ENCODE measurements at places on chromosomes 12 and 14.
A peak's percentile ranks its signal among the peaks of the same experiment; 100 is the strongest.

DNA sequence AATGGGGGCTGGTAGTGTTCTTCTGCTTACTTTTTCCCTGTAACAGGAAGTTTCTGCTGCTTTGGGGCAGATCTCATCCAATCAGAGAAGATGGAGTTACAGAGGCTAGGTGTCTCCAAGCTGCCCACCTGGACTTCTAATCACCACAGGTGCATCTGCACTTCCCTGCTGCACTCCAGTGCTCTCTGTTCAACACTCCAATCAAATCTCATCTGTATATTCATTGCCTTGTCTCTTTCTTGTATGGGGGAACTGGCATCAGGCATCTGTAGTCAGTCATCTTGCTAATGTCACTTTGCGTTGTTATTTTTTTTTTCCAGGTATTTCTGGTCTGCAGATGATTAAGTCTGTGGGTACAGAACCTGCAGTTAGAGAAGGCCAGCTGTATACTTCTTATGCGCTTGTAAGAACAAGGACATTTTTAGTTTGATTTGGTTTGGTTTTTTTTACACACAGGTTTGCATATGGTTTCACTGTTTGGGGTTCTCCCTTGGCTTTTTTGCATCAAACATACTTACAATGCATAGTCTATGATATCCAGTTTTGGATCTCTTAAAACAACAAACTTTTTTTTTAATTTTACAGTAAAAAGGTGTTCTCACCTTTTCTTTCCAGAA is 116.0 kb downstream of the METTL25 start:
- no peak for DNase-seq

GRCh38 chr12:30414507-30414906 is 281.2 kb downstream of the IPO8 start:
- DNase-seq = no peak

DNA sequence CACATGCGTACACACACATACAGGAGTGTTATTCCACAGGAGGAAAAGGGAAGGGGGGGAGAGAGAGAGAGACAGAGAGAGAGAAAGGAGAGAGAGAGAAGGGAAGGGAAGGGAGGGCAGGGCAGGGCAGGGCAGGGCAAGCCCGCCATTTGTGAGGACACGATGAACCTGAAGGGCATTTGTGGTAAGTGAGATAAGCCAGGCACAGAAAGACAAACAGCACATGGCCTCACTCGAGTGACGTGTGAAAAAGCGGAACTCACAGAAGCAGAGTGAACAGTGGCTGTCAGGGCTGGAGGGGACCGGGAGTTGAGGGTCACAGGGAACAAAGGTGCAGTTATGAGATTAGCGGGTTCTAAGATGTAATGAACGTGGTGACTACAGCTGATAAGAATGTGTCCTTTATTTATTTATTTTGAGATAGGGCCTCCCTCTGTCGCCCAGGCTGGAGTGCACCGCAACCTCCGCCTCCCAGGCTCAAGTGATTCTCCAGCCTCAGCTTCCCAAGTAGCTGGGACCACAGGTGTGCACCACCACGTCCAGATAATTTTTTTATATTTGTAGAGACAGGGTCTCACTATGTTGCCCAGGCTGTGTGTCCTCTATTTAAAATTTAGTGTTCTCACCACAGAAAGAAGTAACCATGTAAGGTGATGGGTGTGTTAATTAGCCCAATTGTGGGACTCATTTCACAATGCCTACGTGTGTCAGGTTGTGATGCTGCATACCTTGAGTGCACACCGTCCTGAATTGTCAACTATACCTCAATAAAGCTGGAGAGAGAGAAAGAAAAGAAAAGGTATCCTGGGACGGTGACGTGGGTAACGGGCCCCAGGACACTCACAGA is 18.7 kb upstream of the FBRSL1 start:
- no peak for DNase-seq

DNA sequence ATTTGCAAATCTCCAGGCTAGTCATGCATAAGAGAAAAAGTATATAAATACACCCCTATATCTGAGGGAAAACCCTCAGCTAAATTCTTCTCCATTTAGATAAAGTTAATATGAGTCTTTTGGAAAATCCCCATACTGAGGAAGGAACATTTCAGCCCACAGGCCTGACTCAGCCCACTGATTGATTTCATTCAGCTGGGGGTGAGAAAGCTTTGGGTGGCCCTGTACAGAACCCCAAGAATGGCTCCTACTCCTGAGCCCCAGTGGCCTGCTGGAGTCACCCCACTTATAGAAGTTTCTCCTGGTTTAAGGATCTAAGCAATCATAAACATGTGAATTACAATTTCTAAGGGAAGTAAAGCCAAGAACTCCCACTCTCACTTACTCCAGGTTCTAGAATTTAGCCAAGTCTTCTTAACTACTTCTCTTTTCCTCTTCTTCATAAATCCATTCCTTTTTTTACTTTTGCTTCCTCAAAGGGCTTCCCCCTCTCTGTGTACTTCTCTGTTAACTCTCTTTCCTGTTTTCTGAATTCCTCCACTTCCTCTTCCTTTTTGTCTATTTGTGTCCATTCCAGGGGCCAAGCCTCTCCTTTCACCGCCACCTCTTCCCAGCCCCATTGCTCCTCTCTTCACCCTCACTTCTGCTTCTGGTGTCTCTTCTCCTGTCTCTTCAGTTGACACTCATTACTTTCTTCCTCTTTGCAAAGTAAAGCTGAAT is 21.0 kb downstream of the RTN1 start:
- no peak for DNase-seq

DNA sequence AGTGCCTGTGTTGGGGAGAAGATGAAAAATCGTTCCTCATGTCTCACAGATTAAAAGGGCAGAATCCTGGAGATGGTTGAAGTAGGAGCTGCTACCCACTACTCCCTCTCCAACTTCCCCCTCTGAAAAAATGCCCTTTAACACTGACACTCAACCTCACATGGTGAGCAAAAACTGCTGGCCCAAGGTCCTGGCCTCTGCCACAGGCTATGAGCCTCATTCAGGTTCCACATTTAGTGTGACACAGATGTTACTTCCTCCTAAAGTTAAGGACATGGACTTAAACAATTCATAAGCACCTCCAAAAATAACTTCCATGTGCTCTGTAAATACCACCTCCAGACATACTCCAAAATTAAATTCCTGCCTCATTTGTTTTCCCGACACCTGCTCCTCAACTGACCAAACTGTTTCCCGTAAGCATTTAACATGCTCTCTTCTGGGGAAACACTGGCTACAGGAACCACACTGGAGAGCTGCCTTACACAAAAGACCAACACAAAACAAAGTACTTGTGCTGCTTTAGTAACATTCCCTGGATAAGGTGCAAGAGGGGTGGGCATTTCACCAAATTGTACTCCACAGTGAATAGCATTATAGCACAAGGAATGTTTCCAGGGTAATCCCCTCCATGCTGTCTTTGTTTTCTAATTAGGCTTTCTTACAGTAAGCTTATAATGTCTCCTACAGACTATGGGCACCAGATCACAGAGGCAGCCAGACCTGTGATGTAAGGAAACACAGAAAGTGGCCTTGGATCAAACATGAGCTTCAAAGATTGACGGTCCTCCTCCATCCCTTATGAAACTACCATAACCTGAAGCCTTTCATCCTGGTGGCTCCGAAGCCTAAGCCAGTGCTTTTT is 57.0 kb downstream of the PHLDA1 start:
- DNase-seq = no peak

DNA sequence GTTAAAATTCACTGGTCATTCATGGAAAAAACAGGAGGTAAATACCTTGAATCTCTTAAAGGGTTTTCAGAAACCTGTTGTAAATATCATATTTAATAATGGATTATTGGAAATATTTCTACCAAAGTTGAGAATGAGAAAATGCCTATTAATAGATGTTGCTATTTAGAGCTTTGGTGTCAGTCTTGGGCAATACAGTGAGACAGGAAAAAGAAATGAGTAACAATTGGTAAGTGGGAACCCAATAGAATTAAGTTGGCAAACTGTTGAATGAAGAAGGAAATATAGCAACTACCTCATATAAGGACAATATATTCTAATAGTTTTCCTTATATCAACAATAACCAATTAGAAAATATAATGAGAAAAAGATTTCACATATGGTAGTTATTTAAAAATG is 78.0 kb downstream of the ATF7IP start:
- DNase-seq = no peak

GRCh38 chr12:611721-612120 is 51.5 kb downstream of the NINJ2 start:
- no peak for DNase-seq

- DNase-seq = no peak
Observed at GRCh38 chr14:91996948-91997371, 42.9 kb downstream of the TRIP11 start.

DNA sequence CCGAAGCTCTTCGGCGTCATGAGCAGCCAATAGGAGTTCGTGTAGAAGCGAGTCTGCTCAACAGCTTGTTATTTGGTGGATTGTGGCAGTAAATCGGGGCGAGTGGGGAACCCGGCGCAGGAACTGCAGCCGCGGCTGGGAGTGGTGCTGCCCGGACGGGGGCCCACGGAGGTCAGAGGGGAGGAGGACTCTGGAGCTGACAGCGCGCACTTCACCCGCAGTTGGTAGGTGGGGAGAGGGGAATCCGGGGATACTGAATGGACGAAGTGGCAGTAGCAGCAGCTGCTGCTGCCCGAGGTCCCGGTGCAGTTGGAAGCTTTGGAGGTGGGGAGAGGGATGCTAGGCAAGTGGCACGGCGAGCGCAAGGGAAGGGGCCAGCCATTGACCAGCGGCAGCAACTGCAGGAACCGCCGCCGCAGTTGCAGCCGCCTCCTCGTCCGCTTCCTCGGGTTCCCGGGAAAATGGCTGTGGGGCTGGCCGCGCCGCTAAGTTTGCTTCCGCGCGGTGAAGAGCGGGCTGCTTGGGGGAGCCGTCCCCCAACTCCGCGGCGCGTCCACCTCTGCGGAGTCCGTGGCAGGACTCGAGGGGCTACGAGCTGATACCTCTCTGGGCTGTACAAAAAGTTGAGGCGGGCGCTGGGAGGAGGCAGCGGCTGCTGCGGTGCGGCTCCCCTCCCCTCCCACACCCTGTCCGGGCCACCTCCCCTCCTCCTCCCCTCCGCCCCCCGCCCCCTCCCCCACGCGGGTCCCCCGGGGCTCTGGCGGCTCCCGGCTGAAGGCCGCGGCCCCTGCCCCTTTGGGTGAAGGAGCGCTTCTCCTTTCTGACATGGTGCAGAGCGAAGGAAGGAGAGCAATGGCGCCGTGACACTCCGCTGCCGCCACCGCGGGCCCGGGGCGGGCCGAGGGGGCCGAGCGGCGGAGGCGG is at the start of gene ARID4A:
Gene ARID4A, plus strand, starts transcription at position 79 of the 924 bp plus-strand sequence. CDS start 1,300 bp downstream, outside the sequence.
- DNase-seq = peak; percentile 64

DNA sequence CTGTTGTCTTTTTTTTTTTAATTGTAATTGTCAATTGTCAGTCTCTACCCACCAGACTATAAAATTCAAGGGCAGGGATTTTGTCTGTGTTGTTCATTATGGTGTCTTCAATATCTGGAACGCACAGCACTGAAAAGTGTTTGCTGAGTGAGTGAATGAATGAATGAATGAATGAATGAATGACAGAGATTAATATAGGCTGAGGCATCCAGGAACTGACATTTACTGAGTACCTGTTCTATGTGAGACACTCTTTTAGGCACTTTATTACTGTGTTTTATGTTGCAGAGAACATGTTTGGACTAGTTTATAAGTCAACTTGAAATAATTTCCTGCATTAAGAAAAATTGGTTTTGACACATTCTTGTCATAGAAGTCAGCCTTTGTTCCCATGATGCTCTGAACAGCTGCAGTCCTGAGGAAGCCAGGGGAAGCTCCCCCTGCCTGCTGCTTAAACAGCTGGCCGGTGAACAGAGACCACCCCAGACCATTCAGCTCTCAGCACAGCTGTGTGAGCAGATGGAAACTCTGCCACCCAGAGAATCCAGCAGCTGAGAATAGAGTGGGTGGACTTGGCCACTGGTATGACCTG is 160.7 kb upstream of the CCND2 start:
- no peak for DNase-seq

- no peak for DNase-seq
Observed at GRCh38 chr14:74988131-74988530, 14.6 kb upstream of the EIF2B2 start.

DNA sequence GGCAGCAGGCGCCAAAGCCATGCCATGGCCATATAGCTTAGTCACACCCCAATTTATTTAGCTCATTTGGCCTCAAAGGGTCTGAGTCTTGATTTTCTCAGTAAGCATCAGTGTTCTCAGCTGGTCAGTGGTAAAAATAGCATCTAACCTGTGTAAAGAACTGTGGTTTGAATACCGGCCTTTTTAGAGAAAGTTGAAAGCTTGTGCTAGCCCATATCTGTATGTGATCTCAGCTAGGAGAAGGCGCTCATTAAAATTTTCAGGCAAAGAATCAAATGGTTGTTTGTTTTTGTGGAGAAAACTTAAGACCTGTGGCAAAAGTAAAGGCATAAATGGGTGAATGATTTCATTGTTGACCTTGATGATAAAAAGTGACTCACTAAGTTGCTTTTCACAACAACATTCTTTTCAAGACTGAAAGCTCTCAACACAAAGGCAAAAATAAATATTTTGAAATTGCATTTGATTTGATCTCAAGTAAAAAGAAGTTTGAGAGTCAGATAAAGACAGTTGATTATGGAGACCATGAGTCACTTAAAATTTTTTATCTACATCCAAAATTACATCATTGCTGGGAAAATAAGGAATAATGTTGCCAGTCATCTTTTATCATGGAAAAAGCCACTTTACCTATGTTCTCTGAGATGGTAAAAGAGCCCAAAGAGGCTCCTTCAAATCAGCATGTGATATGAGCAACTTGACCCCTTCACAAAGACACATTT is 128.5 kb upstream of the RGS6 start:
- no peak for DNase-seq

- DNase-seq = no peak
Observed at GRCh38 chr14:71346685-71347084, 439.4 kb downstream of the PCNX1 start.

GRCh38 chr14:20460458-20461224 is 593 bp downstream of the PIP4P1 start:
- DNase-seq = no peak

GRCh38 chr14:51462182-51462581 is 189.5 kb upstream of the FRMD6 start:
- DNase-seq = no peak

GRCh38 chr12:54624315-54625279 is 10.1 kb downstream of the LACRT start:
- DNase-seq = no peak

GRCh38 chr12:65171073-65171472 is 1.7 kb downstream of the LEMD3 start:
- DNase-seq = no peak

- no peak for DNase-seq
Observed at GRCh38 chr12:6277982-6278438, 32.5 kb upstream of the PLEKHG6 start.

- no peak for DNase-seq
Observed at GRCh38 chr14:51727526-51727925, 75.8 kb downstream of the FRMD6 start.
